ENCODE measurements at places on chromosomes 5 and 9.

DNA sequence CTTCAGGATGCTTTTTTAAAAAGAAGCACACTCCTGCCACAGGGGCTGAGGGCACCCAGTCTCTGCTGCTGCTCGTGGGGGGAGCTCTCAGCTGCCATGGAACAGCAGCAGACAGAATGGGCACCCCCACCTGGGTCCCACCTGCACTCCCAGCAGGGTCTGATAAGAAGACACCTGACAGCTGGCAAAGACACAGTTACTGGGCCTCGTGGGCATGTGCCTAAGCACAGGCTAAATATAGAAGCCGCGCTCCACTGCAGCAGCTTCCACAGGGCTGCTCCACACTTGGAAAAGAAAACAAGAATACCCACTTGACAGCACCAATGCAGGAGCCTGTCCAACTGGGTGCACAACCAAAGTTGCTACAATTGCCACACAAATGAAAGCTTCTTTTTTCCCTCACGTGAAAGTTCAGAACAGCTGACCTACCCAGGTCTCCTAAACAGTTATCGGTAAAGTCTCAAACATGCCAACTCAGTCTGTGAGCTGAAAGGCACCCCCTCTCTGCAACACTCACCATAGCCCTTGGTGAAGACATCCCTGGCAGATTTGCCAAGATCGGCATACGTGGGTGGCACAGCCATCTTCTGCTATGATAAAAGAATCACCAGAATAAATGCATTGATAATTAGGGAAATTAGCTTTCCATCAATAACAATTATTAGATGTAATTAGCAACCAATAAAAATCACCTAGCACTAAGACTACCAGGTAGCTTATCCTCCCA, 12.2 kb downstream of the VDAC1 start:
- no peak for DNase-seq

GRCh38 chr9:90085633-90086032, 480.8 kb downstream of the GADD45G start:
- DNase-seq, result no peak

- peak; percentile 43 for DNase-seq
These were observed 417.7 kb downstream of the PSAT1 start for GRCh38 chr9:78714576-78714975.

GRCh38 chr5:17216974-17217492, 398 bp upstream of the BASP1 start:
- peak; percentile 34 for DNase-seq

DNA sequence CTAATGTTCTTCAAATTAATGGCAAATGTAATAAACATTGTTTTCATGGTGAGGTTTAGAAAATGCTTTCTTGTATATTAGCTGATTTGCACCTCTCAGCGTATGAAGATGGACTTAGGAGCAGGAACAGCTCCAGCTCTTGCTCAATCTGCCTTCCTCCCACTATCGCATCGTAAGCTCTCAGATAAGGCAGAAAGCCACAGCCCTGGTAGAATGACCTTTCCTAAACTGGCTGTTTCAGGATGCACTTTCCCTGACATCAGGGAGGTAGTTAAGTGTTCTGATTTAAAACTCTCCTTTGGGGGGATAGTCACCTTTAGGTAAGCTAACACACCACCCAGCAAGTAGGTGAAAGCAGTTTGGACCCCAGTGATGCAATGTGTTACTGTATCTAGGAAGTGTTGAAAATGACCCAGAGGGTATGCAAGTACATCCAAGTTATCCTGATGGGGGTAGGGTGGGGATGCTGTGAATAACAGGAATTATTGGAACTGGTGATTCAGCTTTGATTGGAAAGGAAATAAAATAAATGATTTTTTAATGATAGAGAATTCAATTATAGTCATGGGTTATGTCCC, 72.3 kb downstream of the LMNB1 start:
- DNase-seq, result no peak
